NT2/D1 (cell line): ENCODE measurements at places on chromosomes 16 and 17.

DNA sequence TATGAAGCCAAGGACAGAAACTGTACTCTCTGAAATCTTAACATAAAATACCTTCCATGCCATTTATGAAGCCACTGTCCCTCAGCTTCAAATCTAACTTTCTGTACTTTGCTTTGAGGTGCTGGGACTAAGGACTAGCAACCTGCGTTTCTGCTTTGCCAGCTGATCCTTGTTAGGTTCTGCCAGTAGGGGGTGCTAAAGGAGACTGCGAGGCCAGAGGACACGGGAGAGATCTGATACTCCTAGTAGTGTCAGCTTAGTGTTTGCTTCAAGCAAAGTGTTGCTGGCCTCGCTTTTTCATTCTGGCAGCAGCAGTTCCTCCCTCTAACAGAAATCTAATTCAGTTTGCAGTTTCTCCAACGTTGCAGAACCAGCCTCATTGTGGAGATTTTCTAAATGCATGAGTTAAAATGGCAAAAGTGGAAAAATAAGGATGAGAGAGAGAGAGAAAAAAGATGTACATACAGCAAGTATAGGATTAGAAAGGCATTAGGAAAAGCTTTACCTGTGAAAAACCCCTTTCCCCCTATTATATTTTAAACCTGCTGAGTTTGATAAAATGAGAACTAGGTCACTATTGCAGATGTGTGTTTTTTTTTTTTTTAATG, 297.5 kb downstream of the CA10 start:
- peak; percentile 44 for DNase-seq

- DNase-seq, result no peak
These were observed 36.1 kb upstream of the NACA2 start for GRCh38 chr17:61627125-61627524.

DNA sequence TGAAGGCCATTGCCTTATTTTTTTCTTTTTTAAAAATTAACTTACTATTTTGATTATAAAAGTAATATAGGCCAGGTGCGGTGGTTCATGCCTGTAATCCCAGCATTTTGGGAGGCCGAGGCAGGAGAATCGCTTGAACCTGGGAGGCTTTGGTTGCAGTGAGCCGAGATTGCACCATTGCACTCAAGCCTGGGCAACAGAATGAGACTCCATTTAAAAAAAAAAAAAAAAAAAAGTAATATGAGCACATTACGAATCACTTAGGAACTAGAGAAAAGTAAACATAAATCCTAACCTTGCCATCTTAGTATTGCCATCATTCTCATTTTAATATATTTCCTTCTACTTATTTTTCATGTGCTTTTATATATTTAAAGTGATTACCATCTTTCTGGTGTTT, 12.9 kb upstream of the TACO1 start:
- no peak for DNase-seq

DNA sequence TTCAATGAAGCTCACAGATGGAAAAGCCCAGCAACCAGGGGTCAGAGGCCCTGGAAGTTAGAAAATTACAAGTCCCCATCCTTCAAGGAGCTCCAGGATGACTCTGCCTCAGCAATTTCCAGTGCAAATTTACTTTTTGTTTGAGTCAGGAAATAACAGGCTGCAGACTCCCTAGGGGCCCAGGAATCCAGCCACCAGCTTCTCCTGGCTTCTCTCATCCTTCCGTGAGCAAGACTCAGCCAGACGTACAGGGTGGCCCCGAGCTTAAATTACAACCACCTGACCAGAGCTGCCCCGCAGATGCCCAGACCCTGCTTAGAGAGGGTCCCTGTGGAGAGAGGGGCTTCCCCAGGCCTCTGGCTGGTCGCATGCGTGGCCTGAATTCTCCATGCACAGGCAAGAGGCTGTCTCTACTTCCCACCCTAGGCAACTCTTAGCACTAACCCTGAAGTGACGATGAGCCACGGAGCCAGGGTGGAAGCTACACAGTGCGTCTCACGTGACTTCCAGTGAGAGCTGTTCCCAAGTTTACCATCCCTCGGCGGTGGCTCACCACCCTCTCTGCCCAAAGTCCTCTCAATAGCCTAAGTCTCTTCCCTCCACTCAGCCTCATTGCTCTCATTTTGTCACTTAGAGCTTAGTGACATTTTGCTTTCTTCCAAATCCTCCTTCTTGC, 27.1 kb downstream of the GPR142 start:
- DNase-seq, result no peak

GRCh38 chr17:43880420-43880991, 26.8 kb downstream of the MPP2 start:
- DNase-seq, result no peak

GRCh38 chr17:4604111-4604644, 19.8 kb downstream of the SMTNL2 start:
- DNase-seq, result no peak

DNA sequence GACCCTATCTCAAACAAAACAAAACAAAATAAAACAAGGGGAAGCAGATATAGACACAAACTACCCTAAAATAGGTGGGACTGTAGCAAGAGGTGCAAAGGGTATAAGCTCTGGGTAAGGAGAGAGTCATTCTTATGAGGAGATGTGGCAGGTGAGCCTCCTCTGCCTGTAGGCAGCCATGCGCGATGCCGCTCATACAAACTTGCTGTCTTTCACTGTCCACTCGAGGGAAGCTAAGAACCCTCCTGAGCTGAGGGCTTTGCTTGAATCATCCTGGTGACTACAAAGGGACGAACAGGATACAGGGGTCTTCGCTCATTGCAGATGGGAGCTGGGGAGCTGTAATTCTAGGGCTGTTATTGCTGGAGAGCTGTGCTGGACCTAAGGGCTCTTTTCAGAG, 14.8 kb upstream of the IL27 start:
- no peak for DNase-seq

GRCh38 chr17:29195465-29196081, 15.4 kb upstream of the MYO18A start:
- no peak for DNase-seq

DNA sequence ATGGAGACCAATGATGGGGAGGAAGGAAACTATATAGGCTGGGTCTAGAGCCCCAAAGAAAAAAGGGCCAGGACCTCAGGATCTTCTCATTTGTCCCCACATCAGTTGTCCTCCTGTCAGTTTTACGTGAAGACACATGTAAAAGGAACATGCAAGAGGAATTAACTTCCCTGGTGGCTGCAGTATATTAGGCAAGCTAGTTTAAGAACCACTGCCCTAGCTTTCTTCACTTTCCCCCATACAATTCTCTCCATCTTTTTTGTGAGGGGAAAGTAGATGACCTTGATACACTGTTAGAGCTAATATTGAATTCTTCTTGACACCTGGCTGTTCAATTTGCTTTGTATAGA, 2.3 kb downstream of the MAP3K3 start:
- no peak for DNase-seq

GRCh38 chr16:31417916-31418315, 10.2 kb downstream of the COX6A2 start:
- no peak for DNase-seq

DNA sequence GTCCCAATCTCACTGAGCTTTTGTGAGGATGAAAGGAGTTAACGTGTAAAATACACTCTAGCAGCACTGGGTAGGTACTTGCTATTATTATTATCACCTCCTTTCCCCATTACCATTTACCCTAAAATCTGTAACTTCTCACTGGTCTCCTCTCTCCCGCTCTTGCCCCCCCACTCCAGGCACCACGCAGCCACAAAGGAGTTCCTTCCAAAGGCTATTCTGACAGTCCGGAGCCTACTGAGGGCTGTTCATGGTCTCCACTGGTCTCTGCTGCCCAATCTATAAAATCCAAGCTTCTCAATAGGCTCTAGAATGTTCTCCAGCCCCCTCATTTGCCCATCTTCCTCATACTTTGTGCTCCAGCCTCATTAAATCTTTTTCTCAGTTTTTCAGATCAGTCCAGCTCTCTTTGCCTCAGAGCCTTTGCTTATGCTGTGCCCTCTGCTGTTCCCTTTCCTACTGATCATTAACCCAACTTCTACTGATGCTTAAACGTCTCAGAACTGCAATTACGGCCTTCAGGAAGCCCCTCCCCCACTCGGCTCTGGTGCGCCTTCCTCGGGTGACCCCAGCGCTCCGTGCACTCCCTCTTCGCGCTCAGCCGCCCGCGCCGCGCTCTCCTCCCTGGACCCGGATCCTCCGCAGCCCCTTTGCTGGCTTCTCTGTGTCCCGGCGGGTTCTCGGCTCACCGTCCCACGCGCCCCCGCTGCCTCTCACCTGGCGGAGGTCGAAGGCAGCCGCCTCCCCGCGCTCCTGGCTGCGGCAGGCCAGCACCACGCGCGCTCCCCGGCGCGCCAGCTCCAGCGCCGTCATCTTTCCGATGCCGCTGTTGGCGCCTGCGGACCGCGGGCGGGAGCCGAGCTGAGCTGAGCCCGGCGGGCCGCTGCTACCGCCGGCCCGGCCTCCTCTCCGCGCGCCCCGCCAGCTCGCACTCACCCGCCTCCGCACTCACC, 737 bp downstream of the DHRS13 start:
- DNase-seq, result no peak

DNA sequence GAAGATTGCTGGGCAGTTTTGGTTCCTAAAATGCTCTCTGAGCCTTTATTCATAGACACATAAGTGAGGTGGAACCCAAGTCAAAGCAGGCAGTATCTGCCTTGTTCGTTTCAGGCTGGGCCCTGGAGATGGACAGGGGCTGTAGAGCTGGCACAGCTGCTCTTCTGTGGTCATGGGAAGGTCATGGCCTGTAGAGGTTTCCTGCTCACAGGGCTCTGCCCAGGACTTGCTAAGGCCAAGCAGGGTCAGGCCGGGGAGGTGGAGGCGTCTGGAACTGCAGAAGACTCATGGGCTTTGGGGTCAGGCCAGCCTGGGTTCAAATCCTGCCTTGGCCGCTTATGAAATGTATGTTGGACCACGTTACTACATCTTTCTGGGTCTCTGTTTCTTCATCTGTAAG, 50.2 kb downstream of the IRX5 start:
- DNase-seq, result no peak

DNA sequence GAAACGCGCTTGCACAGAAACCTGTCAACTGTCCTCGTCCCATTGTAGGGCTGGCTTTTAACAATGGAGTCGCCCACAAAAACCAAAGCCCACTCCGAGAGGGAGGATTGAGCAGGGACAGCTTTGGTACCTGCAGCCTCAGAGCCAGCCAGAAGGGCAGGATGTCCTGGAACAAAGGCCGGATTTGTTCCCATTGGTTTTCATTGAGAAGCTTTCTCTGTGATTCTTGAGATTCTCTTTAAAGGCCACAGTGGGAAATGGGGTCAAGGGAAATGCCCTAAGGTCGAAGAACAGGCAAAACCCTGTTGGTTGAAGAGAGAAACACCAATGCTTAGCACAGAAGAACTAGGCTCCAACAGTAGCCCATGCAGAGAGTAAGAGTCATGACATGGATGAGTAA, 65.4 kb downstream of the C16orf78 start:
- DNase-seq, result no peak

GRCh38 chr17:78998311-78999055, 11.1 kb downstream of the CANT1 start:
- DNase-seq, result no peak

GRCh38 chr17:30225112-30225511, 10.4 kb downstream of the SLC6A4 start:
- no peak for DNase-seq

GRCh38 chr17:16384557-16384956, 3.7 kb downstream of the UBB start:
- DNase-seq, result no peak

DNA sequence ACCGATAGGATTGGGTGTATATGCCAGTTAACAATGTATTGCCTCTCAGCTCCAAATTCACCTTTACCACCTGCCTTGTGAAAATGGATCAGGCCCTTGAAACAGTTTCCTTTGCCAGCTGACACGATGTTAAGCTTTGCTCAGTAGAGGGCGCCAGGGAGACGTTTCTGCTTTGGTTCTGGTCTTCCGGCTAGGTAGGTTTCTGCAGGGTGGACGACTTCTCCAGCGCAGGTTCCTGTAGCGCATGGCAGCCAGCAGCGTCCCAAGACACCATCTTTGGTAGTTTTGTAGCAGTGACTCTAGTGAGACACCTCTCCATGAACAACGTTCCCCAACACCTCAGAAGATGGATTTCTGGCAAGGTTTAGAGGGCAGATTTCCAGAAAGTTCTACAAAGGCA, 24.0 kb downstream of the SYCE1L start:
- no peak for DNase-seq

- no peak for DNase-seq
These were observed 14.9 kb downstream of the SPATA32 start for GRCh38 chr17:45246861-45247428.

GRCh38 chr16:19119564-19119963, 5.8 kb downstream of the ITPRIPL2 start:
- DNase-seq, result no peak

DNA sequence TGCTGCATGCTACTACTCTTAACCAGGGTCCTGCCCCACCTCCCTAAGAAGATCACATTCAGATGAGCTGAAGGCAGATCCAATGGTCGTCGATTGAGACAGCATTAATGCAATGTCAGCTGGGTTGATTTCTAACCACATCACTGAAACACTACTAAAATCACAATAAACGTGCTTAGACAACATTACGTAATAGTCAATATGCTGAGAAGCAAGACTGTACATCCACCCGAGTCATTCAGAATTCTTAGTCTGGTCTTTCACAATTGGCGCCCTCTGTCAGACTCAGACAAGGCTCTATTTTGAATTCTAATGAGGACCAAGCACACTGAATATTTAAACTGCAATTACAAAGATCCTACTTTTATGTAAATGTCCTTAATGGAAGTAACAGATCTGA, 205.2 kb downstream of the STX8 start:
- DNase-seq, result no peak

GRCh38 chr17:59315866-59316265, 15.6 kb upstream of the YPEL2 start:
- DNase-seq, result no peak

GRCh38 chr17:46199379-46199778, 6.2 kb upstream of the KANSL1 start:
- no peak for DNase-seq

- DNase-seq, result no peak
These were observed 24.4 kb downstream of the ABCC12 start for GRCh38 chr16:48131201-48131935.

DNA sequence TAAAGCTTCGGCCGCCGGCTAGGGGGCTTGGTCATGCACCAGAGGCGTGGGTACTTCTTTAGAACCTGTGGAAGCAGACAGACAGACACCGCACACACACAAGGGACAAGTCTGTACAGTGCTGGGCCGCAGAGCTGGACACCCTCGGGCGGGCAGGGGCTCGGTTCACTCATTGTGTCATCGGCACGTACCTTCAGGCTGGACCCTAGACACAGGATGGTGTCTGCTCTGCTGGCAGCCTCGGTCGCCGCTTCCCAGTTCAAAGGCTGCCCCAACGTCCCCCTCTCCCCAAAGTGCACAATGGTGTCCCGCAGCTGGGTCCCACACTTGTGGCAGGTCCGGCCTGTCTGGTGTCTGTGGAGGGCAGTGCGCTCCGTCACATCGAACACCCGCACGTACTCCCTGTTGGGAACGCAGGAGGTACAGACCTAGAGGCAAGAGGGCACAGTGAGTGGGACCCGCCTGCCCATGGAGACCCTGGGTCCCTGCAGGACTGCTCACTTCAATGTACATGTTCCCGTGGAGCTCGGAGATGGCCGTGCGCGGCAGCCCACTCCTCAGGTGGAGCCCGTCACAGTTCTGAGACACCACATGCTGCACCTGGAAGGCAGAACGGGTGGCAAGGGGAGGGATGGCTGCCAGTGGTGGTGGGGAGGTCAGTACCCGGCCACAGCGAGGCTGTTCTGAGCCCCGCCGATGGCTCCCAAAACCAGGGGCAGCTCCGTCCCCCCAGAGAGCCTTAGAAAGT, 3.1 kb upstream of the PCYT2 start:
- no peak for DNase-seq

GRCh38 chr16:19655242-19655777, 62.7 kb downstream of the KNOP1 start:
- DNase-seq, result no peak
